Neural crest cell (in vitro differentiated cells): ENCODE measurements at places on chromosomes 4 and X. TPM values are rescaled to one million over a fixed set of nuclear protein-coding genes. Genes with fewer than 3 reads are reported as not detected.

LEF1 gene
- total RNA-seq = 55.0 and 62.1 TPM in 2 replicates

DNA sequence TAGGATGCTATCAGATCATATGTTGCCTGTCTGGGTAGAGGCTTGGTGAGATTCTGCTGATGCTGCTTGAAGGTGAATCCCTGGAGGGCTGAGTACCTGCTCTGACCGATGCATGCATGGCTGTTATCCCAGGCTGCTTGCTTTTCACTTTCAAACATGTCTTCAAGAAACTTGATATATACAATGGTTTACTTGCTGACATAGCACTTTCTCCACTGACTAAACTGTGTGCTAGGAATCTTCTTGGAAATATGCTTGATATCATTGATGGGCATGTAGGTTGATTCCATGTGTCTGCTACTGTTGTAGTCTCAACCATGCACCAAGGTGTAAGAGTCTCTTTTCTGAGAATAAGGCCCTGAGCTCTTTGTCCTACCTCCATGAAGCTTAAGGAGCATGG lies 79.6 kb upstream of the WDR1 start:
- H3K4me1 ChIP-seq = no peaks in the 10 kb centered on the region
- no peak overlapping the region for H3K4me3 ChIP-seq
- DNase-seq = no peak
- H3K27me3 ChIP-seq = peaks cover 20% of the 10 kb centered on the region

GRCh38 chr4:36133658-36134057 lies 110.7 kb downstream of the ARAP2 start:
- no peak overlapping the region for H3K4me3 ChIP-seq
- peaks cover 5% of the 10 kb centered on the region for H3K4me1 ChIP-seq
- DNase-seq = no peak
- H3K27ac ChIP-seq = no peak overlapping the region
- H3K36me3 ChIP-seq = no peaks in the 10 kb centered on the region
- H3K27me3 ChIP-seq = no peaks in the 10 kb centered on the region

DNA sequence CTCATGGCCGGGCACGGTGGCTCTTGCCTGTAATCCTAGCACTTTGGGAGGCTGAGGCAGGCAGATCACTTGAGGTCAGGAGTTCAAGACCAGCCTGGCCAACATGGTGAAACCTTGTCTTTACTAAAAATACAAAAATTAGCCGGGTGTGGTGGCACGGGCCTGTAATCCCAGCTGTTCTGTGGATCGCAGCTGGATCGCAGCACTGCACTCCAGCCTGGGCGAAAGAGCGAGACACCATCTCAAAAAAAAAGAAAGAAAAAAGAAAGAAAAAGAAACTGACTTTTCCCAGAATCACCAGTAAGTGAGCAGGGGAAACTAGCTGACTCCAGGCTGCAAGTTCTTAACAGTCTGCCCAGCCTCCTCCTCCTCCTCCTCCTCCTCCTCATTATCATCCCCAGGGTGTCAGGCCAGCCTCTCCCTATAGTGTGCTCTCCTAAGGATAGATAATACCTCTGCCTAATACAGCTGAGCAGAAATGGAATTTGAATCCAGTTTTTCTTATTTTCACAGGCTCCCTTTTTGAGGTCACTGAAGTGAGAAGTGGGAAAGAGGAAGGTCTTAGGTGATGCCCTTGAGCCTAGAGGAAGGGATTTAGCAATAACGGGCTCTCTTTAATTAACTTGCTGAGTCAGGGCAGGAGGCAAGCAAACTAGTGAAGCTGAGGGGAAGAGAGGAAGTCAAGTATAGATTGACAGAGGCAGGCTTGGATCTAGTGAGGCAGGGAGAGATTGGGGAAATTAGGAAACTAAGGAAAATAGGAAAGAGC lies 11.8 kb upstream of the ELF2 start:
- no peak for DNase-seq
- no peak overlapping the region for H3K4me3 ChIP-seq
- no peaks in the 10 kb centered on the region for H3K27me3 ChIP-seq
- peaks cover 4% of the 10 kb centered on the region for H3K4me1 ChIP-seq
